Hematopoietic multipotent progenitor cell (in vitro differentiated cells): ENCODE measurements at places on chromosomes 6 and 20.

DNA sequence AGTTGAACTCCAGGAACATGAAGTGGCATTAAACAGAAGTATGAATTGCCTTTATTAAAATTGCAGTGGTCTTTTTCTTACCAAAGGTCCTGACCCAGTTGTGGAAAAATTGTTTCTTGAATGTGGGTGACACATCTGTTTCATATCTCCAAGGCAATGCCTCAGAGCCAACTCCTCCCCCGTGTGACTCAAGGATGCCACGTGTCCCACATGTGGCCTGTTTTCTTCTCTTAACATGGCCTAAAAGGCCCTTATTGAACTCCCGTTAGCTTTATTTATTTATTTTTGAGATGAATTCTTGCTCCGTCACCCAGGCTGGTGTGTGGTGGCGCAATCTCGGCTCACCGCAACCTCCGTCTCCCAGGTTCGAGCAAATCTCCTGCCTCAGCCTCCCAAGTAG, 128.4 kb upstream of the ESR1 start:
- DNase-seq, result no peak

GRCh38 chr6:168102315-168102985, 23.4 kb upstream of the FRMD1 start:
- DNase-seq, result no peak

GRCh38 chr20:32993496-32994050, 10.7 kb downstream of the SUN5 start:
- DNase-seq, result no peak

DNA sequence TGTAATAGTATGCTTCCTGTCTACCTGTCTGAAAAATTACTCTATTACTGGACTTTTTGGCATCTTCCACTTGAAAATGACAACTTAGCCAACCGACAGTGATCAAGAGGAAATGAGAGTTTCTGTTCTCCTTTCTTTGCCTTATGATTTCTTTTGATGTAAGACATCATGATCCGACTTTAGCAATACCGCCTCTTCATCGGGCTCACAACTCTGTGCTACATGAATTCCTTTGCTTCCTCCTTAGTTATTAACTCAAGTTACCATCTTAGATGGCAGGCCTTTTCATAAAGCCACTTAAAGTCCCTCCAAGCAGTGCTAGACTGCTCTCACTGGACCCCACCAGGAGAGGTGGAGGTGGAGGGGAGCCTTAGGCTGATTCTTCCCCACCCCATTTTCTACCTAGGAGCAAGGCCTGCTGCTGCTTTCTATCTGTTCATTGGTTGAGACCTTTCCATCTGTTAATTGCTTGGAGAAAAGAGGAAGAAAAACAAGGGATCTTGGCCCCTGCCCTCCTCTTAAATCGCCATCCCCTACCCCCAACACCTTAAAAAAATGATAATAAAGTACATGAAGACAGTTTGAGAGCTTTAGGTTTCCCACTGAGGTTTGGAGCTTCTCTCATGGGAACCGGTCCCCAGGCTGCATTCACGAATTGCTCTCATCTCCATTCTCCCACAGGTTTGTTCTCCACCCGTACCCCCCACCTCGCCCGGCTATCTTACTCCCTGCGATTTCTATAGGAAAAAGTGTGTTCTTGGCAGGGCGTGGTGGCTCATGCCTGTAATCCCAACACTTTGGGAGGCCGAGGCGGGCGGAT, 21.6 kb upstream of the MCM3 start:
- peak; percentile 26 for DNase-seq

DNA sequence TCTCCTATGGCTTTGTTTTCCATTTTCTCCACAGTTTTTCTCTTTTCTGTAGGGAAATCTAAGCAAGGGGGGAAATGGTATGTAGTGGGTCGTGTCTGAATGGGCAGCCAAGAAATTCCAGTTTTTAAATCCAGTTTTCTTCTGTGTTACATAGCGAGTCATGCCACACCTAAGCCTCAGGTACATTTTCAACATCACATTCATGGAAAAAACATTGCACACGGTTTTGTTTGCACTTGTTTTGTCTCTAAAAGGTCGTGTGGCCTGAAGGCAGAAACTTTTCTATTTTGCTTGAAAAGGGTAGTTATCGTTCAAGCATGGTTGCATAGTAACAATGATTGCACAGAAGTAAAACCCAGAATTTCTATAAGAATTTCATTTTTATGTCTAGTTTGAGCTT, 70.5 kb downstream of the MOXD1 start:
- DNase-seq, result no peak

DNA sequence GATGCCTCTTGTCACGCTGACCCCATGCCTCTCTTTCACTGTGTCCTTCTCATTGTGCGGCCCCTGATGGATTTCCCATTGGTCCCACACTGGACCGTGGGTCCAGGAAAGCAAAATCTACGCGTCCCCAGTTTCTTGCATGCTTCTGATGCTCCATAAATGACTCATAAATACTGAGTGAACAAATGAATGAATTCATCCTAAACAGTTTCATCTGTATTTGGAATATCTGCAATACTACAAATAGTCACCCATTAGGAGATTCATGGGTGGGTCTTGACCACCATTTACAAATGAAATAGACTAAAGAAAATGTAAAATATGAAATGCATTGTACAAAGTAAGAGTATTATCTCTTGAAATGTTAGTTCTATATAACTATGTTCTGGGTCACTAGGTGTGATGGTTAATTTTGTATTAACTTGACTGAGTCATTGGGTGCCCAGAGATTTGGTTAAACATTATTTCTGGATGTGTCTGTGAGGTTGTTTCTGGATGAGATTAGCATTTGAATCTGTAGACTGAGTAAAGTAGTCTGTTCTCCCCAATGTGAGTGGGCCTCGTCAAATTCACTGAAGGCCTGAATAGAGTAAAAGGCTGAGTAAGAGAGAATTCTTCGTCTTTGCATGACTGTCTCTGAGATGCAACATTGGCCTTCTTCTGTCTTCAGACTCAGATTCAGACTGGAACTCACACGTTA, 448.7 kb downstream of the PREX1 start:
- no peak for DNase-seq

DNA sequence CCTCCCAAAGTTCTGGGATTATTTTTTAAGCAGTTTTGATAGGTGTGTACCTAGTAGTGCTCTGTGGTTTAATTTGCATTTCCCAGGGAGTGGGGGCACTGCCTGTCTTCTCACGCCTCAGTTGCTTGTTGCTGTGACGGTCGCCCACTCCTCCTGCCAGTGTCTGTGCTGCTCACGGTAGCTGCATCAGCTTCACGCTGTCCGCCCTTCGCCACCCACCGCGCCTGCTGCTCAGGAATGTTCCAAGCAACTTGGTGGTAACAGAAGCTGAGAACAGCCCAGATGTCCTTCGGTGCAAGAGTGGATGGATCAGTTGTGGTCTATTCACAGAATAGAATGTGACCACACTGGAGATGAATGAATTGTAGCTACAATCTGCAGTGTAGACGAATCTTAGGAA, 22.9 kb downstream of the DNAJC5 start:
- no peak for DNase-seq

DNA sequence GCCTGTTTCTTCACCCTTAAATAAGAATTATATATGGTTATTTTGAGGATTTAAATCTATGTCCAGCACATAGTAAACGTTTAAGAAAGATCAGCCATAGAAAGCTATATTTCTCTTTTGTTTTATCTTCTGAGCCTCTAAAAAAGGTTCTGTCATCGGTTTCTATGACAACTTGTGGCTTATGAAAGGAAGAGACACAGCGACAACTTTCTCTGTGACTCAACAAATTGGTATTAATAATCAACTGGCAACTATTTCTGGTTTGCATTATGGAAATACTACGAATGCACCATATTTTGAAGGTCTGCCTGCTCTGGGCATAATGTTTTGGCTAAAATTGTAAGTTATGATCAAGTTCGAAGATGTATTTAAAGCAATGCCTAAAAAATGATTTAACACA, 751.0 kb downstream of the CD109 start:
- no peak for DNase-seq

DNA sequence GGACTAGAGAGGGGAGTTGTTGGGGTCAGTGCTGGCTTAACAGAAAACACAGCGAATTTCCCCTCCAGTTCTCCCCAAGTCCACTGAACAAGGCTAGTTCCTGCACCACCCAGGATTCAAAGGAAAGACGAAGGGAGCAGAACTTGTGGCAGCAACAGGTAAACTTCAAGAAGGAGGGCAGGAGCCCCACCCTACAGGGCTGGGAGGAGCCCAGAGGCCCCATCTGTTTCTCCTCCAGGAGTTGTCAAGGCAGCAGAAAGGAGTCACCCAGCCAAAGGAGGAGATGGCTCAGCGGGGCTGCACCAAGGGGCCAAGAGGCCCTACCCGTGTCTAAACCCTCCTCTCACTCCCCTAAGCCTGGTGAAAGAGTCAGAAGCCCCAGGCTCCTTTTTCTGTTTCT, 1.7 kb downstream of the SAPCD1 start:
- no peak for DNase-seq

DNA sequence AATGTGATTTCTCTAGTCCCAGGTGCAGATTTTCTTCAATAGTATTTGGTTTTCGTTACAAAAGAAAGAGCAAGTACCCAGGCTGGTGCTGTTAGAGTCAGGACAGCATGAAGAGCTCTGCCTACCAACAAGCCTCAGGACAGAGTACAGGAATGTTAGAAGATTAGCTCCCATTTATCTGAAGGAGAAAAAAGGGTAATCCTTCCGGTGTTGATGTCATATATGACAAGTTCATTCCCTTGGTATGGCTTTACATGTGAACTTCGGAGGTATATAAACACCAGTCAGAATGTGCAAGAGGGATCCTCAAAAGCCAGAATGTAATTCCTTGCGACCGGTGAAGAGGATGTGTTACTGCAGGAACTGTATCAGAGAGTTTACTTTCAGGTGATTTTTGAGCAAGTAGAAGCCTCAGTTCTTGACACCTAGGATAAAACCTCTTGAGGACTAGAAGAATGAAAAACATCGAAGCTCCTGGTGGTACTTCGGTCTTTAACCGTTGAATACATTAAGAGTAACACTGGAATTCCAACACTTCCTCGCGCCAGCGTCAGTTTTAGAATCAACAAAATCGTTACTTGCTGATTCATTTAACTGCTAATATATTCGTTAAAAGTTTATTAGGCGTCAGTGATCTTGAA, 194.2 kb upstream of the ZNF184 start:
- DNase-seq, result no peak

DNA sequence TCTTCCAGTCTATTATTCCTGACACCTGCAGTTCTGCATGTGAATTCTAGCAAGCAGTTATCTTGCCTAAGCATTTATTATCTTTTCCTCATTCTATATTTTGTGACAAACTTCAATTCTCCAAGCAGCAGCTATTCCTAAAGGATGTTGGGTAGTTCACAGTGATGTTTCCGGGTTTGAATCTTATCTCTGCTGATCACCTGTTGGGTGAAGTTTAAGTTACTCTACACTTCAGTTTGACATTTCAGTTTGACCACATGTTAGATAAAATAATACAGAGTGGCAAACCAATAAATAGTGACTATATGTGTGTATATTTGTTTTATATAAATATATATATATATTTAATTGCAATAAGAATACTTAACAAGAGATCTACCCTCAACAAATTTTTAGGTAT, 168.6 kb downstream of the ADGRG6 start:
- DNase-seq, result no peak

- no peak for DNase-seq
These were observed 447.9 kb upstream of the FKBP1C start for GRCh38 chr6:62763125-62763912.

GRCh38 chr6:25899123-25899522, 25.1 kb upstream of the SLC17A3 start:
- DNase-seq, result no peak

DNA sequence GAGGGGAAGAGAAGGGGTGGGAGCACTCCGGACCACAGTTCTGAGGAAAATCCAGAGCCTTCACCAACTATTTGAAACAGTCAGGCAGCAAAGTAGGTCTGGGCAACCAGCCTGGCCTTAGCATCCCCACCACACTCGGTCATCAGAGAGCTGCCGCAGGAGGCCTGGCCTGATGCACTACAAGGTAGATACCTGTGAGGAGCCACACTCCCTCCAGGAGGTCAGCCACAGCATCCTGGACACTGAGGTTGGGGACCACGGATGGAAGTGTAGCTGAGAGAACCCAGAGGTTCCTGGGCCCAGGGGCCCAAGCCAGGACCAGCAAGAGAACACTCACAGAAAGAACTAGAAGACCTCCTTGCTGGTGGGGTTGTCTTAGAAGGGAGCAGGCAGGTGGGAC, 194.8 kb upstream of the PROKR2 start:
- no peak for DNase-seq

DNA sequence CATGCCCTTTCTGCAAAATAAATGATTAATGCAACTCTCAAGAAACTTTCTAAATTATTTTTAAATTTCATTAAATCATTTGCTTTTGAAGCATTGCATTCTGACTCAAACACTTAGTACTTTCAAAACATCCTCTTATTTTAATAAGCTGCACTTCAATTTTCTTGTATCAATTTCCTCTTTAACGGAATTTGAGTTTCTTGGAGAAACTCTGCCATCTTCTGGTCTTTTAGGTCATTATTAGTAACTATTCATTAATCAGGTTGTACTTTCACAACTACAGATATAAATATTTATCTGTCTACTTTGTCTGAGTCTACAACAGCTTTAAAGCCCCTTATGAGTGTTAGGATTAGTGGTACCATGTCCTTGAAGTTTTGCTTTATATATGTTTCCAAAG, 30.2 kb downstream of the TMX4 start:
- DNase-seq, result peak; percentile 18

- no peak for DNase-seq
These were observed 147.1 kb downstream of the OR2B2 start for GRCh38 chr6:27765028-27765590.

GRCh38 chr6:53391170-53391569, 42.4 kb upstream of the ELOVL5 start:
- no peak for DNase-seq

GRCh38 chr20:31560746-31561598, 44.1 kb upstream of the ID1 start:
- no peak for DNase-seq

- DNase-seq, result no peak
These were observed 23.3 kb upstream of the SMIM26 start for GRCh38 chr20:18543932-18544331.

- DNase-seq, result no peak
These were observed 49.7 kb downstream of the ZBTB2 start for GRCh38 chr6:151341476-151342195.

DNA sequence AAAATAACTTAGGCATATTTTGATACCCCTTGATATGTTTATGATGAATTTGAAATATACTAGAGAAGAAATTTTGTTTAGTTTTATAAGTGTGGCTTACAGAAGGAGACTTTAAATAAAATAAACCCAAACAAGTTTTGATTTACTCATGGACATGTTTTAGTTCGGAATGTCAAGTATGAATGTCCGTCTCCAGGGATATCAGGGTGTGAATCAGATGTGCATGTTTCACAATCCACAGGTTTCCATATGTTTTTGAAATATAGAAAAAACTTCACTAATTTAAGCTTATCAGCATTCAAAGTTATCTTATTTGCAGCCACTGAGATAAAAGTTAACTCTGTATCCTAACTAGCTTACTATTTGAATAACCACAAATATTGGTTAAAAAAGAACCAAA, 51.5 kb downstream of the PLCB1 start:
- no peak for DNase-seq
